ENCODE measurements at places on chromosomes 6 and 20.

DNA sequence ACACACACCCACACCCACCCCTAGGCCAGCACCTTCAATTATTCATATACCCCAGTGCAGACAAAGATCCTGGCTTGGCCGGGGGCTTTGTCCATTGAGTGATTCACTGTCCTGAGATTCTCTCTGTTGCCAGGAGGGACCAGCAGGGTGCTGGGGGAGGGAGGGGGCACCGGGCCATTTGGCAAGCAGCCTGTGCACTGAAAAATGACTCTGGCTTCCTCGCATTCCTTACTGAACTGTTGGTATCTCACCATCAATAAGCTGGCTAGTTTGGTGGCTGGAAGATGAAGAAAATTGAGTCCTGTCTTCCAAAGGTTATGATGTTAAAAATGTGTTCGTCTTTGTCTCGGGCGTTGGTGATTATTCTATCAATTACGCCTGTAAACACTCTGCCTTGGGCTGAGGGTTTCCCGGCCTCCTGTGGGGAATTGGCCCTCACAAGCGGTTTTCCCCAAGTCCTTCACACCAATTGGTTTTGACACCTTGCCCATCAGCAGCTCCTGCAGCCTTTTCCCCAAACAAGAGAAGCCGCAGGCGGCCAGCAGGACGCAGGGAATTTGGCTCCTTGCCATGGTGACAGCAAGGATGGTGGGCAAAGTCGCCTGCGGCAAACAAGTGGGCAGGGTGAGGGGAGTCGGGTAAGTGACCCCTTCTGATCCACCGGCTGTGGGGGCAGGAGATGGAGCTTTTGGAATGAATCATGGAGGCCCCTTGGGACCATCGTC lies 4.9 kb downstream of the VSTM2L start:
- DNase-seq = no peak

DNA sequence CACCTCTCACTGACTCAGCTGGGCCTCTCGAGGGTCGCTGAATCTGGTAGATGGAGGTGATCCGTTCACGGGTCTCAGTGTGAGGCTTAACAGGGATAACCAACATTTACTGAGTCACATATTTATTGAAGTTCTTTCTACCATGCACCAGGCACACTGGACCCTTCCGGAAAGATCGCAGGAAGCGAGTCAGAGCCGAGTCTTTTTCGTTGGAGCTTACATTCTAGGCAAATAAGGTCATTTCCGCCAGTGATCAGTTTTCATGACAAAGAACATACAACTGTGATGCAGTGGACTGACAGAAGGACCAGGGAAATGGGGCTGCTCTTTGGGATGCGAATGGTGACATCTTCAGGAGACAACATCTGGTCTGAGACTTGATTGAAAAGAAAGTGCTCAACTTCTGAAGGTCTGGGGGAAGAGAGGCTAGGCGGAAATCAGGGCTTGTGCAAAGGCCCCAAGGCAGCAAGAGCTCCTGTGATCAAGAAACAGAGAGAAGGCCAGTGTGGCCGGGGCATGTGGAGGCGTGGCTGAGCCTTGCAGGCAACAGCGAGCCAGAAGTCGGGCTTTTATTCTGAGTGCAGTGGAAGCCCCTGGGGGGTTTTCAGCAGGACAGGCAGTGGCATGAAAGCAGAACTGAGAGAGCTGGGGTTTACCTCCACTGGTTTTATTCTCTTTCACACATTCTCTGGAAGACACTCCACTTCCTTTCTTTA lies 56.7 kb downstream of the APCDD1L start:
- no peak for DNase-seq

DNA sequence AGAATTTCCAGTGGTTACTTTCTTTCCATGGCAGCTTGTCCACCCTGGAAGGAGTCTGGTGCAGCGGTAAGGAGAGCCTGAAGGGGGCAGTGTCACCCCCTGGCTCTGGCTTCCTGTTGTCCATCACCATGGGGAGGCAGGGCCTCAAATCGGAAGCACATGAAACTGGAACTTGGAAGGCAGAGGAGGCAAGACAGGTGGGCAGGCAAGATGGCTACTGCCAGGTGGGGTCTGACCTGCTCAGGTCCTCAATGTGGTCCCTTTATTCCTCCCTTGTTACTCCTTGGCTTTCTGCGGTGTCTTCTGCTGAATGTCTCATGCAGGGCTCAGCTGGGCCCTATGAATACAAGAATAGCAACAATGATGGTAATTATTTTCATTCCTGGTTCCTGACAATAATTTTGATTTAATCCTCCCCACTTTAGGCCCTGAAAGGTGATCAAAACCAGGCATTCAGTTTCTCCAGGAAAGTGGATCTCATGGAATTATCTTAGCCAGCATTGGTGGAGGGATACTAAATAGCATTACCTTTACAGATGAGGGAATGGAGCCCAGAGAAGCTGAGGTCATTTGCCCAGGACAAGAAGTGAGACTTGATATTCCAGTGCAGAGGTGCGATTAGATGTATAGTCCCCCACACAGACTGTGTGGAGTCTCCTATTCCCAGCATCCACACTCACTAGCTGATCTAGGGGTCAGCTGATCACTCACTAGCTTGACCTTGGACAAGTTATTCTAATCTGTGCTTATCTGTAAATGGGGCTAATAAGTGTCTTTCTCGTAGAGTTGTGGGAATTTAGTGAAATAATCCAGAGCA lies 17.6 kb upstream of the SNAI1 start:
- no peak for DNase-seq

DNA sequence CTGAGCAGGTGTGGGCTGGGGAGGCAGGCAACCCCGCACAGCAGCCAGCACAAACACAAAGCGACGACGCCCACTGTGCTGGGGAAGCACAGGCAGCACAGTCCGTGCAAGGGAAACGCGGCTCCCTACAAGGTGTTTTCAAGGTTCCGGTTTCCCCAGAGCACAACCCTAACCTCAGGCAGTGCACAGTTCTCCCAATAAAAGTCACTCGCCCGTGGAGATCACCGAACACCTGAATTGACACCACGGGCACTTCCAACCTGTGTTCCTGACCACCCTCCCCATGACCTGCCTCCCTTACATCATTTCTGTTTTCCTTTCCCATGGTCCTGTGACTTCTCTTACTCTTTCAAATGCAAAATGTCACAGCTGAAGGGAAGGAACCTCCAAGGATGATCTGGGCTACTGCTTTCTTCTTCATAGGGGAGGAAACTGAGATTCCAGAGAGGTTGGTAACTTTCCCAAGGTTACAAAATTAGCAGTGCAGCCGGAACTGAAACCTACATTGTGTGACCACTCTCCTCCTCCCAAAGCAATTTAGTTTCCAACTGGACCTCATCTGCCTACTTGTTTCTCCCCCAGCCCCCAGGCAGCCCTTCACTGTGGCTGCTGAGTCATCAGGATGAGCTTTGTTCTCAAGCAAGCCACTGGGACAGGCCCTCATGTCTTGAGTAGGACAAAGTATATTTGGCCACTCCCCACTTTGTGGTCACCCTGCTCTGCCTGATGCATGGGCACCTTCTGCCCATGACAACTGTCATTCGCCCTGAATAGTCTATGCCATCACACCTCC lies 125.3 kb downstream of the ATXN1 start:
- no peak for DNase-seq

GRCh38 chr6:88238065-88238464 lies 71.9 kb upstream of the CNR1 start:
- no peak for DNase-seq

DNA sequence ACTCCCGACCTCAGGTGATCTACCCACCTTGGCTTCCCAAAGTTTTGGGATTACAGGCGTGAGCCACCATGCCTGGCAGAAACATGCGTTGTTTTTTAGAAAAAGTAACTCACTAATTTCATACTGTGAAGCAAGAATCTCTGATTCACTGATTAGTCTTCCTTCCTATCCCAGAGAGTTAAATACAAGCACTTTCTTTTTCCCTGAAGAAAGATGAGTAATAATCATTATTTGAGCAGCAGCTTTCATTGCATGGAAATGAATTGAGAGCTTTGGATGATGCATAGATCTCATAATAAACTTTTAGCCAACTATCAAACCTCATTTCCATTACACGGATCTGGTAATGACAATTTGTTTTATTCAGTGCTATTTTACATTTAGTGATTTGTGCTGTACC lies 892.5 kb upstream of the EYS start:
- DNase-seq = no peak

DNA sequence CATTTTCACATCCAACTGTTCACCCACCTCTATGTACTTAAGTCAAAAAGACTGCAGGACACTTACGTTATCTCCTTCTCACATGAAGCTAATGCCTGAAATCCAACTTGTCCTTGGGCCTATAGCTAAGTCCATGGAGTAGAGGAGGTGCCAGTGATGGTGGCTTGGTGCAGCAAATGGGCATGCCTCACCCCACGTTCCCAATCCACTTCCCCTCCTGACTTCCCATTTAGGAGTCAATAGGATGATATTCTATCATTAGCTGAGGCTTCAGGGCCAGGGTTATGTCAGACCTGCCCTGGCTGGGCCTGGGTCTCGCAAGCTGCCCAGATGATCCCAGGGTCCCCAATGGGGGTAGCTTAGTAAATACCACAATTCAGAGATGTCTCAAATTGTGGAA lies 410.4 kb downstream of the MAFB start:
- no peak for DNase-seq

DNA sequence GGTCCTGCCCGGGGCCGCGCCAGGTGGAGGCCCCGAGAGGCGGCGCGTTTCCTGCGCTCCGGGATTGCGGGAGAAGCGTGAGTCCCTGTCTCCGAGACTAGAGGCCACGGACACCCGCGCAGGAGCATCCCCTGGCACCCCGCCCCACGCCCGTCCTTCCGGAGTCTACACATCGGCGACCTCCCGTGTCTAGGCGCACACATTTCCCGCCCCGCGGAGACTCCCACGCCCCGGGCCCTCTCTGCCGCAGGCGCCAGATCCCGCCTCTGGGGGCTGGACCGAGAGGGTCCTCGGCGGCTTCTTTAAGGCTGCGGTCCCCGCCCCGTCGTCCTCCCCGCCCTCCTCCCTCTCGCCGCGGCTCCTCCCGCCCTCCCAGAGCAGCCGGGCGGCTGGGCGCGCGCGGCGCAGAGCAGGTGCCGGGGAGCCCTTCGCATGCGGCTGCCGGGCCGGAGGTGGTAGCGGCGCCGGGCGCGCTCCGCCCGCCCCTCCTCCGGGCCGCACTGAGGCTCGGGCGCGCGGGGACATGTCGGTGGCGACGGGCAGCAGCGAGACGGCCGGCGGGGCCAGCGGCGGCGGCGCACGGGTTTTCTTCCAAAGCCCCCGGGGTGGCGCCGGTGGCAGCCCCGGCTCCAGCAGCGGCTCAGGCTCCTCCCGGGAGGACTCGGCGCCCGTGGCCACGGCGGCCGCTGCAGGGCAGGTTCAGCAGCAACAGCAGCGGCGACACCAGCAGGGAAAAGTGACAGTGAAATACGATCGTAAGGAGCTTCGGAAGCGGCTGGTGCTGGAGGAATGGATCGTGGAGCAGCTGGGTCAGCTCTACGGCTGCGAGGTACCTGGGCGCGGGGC lies at the start of gene PPP1R14C:
Gene PPP1R14C, plus strand, starts transcription at position 375 of the 846 bp plus-strand sequence. Its CDS starts 149 bp downstream, at position 524.
- no peak for DNase-seq

- no peak for DNase-seq
Measured at GRCh38 chr6:100968949-100969348, 87.8 kb upstream of the ASCC3 start.

DNA sequence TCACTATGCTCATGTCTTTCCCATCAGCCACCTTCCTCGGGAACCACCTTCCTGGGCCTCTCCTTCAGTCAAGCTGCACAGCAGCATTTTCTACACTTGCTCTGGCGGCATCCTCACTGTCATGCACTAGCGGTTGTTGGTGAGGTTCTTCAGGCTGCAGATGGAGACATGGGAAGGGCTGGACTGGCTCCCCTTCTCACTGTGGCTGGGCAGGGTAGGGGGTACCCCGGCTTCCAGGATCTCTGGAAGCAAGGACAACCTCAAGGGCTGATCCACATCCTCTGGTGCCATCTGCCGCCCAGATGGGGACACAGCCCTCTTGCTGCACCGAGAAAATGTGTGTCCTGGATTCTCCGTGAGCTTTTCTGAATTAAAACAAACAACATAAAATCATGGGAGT lies 180.1 kb upstream of the RNF24 start:
- DNase-seq = no peak

GRCh38 chr20:16551607-16552006 lies 21.6 kb downstream of the KIF16B start:
- no peak for DNase-seq
